ENCODE measurements at places on chromosomes 5 and 9.

GRCh38 chr5:38403877-38404635, 145.7 kb downstream of the EGFLAM start:
- DNase-seq = no peak

GRCh38 chr9:114303571-114303970, 19.3 kb upstream of the ORM1 start:
- no peak for DNase-seq

- no peak for DNase-seq
Measured at GRCh38 chr9:137691646-137692351, 73.0 kb downstream of the EHMT1 start.

DNA sequence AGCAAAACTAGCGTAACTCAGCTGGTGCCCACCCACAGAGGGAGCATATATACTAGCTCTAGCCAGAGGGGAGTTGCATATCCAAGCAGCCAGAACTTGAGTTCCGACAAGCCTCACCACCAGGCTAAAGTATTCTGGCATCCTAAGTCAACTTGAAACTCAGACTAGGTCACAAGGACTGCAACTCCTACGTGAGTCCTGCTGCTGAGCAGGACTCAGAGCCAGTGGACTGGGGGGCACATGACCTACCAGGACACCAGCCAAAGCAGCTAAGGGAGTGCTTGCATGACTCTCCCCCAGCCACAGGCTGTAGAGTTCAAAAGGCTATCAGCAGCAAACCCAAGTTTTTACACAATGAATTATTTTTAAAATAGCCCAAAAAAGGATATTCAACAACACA, 26.1 kb downstream of the SPDL1 start:
- DNase-seq = no peak

DNA sequence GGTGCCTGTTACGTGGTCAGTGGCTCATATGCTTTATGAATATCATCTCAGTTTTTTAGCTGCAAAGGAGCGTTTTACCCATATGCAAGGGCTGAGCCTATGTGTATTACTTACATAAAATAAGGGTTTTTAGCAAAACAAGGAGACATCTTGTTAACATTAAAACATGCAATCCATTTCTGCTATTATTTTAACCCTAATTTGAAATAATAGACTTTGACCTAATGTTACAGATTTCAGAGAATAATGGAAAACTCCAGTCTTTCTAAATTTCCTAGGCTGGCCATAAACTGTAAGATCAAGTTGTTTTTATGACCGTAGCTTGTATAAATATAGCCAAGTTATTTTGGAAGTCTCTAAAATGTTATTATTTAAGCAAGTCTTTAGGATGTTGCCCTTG, 121.1 kb upstream of the SEMA6A start:
- no peak for DNase-seq

DNA sequence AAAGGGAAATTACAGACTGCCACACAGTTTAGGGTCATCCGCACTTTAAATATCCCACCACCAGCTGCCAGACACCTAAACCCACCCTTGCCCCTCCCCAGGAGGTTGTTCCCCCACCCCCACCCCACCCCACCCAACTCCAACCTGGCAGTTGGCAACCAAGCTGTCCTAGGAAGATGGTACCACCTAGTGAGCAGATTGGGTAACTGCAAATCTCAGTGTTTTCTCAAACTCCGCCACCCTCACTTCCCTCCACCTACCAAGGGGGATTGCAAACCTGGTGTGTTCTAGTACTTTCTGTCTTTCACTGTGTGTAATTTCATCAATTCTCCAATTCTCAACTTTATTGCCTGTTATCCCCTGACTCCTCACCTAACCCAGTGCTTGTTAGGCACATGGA, 323.8 kb upstream of the IRX2 start:
- DNase-seq = no peak

GRCh38 chr9:14311956-14312685, 1.8 kb downstream of the NFIB start:
- no peak for DNase-seq

DNA sequence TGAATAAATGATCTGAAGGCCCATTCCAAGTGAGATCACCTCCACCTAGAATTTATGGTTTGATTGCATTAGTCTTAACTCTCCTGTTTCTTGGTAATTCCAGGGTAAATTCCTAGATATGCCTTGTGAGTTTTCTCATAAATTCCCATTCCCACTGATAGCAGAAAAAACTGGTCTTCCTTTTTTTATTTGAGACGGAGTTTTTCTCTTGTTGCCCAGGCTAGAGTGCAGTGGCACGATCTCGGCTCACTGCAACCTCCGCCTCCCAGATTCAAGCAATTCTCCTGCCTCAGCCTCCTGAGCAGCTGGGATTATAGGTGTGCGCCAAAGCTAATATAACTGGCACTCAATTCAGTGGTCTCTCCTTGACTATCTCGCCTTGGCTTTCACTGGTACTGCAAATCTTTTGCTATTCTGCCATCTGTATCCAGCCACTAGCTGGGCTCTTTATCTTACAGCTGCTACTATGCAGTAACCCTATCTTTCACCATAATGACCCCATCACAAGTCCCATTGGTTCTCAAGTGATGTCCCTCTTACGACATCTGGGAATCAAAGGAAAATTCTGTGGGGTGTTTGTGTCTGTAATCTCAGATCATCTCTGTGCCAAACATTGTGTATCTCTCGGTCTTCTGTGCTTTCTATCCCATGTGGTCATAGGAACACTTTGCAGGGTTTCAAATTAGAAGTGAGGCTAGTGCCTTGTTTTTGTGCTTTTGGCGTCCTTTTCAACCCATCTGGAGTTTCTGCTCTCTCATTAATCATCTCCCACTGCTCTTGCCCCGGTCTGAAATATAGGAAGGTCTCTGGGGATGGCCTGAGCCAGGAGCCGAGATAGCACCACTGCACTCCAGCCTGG, 14.4 kb downstream of the HNRNPK start:
- no peak for DNase-seq

DNA sequence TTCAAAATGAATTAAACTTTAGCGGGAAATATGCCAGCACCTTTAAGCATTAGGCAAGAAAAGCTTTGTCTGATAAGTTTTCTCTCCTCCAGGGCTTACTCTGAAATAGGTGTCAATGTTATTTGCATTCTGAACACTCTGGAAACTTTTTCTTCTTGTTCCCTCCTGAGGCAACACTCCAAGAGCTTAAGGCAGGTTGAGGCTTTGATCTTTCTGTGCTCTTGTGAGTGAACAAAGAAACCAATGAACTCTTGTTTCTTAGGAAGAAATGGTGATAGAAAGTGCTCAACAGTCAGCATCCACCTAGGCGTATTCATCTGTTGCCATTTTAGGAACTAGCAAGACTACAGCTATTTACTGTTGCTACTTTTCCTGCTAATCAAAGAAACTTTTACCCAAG, 259.8 kb downstream of the NFIB start:
- no peak for DNase-seq

DNA sequence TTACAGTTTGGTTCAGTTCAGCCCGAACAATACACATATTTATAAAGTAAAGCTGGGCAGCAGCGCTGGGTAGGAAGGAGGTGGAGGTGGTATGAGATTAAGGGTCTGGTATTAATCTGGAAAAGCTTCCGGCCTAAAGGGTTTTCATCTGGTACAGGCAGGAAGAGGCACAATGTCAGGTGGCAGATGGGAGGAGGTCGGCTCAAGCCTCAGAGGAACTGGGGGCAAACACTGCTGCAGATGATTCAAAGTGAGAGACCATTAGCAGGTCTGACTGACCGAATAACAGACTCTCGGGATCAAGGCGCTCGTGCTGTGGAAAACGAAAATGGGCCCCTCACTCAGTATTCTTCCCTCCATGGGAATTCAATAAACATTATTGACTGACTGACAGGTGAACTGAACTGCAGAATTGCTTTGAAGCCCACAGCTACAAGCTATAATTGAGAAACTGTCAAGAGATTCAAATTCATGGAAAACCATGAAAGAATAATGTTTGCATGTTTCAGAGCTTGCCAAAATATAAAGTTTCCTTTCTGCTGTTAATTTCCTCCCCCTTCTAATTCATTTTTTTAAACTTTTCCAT, 75.3 kb downstream of the TMEM167A start:
- DNase-seq = no peak

GRCh38 chr9:130541533-130541932, 37.8 kb upstream of the FUBP3 start:
- no peak for DNase-seq

GRCh38 chr5:137833463-137833862, 34.2 kb upstream of the MYOT start:
- DNase-seq = no peak

DNA sequence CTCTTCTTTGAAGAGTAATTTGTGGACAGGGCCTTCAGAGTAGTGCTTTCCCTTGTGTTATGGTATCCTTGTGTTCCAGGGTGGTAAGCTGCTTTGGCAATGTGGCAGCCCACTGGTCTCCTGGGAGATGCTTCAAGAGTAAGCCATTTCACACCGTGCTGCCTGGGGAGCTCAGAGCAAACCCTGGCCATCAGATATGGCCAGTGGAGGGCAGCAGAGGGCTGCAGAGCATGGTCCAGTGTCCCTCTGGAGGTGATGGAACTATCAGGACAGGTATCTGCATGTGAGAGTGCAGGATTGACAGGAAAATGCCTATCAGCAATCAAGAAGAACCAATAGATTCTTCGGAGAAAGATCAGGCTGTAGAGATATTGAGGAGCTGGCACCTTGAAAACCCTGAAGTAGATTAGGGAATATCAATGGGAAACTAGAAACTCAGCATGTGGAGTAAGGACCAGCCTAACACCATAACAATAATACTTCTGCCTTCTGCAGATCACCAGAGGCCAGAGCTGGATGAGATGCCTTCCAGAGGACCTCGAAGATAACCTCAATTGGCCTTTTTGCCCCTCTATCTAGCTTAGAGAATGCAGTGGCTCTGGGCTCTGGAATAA, 90.8 kb downstream of the PLPPR1 start:
- no peak for DNase-seq

- no peak for DNase-seq
Measured at GRCh38 chr9:81682797-81683196, 6.5 kb downstream of the TLE1 start.

GRCh38 chr9:116286297-116286696, 132.7 kb downstream of the PAPPA start:
- DNase-seq = no peak

DNA sequence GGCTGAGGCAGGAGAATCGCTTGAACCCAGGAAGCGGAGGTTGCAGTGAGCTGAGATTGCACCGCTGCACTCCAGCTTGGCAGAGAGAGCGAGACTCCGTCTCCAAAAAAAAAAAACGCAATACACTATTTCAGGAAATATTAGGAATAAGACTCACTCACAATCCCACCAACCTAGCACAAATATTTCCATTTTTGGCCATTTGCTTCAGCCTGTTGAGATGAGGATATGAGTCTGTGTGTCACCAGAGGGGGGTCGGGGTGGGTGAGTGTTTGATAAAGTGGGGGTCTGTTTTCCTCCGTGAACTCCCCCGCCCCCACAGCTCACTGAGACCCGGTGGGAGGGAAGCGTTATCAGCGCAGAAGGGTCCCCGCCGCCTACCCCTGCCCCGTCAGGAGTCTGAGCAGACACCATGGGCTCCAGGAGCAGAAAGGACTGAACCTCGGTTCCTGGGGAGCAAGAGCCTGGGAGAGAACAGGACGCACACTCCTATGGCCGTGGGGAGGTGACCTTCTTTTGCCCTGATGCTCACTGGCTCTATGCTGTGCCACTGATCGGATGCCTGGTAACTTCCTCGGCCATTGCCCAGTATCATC, 153.8 kb upstream of the PHYKPL start:
- no peak for DNase-seq

DNA sequence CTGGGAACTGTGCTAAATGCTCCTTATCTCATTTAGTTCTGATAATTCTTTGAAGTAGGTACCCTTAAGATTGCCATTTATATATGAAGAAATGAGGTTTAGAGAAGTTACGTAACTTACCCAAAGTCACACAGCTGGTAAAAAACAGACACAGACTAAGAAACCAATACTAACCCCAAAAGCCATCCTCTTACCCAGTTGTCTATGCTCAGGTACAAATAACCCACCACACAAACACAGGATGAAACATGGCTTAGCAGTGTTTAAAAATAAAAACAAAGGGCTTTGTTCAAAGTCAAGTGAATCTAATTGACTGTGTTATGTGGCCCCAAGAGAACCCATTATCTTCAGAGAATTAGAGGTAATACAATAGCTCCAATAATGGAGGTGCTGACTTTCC, 37.0 kb upstream of the IL7R start:
- DNase-seq = no peak

Data from stimulated activated CD8-positive, alpha-beta memory T cell treated with anti-CD3 and anti-CD28 coated beads, Interleukin-15, amount 100 ng/mL, for 1 hour (primary cell).